ENCODE measurements at places on chromosomes 16 and 17.
A peak's percentile ranks its signal among the peaks of the same experiment; 100 is the strongest.

GRCh38 chr17:83194186-83194561 is 114.8 kb downstream of the METRNL start:
- no peak for DNase-seq

- no peak for DNase-seq
These were observed 236.4 kb downstream of the BCAS3 start for GRCh38 chr17:60914078-60914477.

GRCh38 chr17:56824503-56824902 is 9.2 kb downstream of the C17orf67 start:
- DNase-seq: no peak

DNA sequence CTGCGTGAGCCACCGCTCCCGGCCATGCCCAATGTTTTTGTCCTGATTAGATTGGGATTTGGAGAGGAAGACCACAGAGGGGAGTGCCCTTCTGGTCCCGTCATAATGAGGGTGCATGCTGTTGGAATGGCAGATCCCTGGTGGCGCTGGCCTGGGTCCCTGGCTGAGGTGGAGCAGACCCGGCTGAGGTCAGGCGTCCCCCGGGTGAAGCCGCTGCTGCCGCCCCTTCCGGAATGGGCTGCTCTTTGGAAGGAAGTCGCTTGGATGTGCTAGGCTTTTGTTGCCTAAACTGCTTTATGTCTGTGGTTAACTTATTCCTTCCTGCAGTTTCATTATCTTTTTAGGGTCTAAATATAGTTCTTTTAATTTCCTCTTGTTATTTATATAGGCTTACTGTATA is 120.3 kb upstream of the CHMP6 start:
- no peak for DNase-seq

- DNase-seq: no peak
These were observed 15.1 kb upstream of the CSNK2A2 start for GRCh38 chr16:58212824-58213655.

- DNase-seq: peak; percentile 78
These were observed 218.2 kb upstream of the CHMP6 start for GRCh38 chr17:80773243-80773991.

- DNase-seq: no peak
These were observed 18.3 kb downstream of the POLR3K start for GRCh38 chr16:35011-35677.

DNA sequence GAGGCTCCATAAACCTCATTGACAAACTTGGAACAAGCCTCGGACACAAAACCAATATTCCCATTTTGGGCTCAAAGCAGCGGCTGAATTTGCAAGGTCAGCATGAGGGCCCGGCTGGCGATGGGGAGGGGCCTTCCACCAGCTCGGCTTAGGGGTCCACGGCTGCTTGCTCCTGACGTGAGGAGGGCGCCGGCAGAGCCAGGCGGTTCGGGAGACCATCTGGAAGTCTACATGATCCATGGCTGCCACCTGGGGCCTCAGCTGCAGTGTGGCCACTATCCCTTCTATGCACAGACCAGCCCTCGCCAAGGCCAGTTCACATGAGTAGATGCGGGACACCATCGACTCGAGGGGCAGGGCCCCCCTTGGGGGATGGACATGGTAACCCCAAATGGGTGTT is 39.1 kb downstream of the NDEL1 start:
- DNase-seq: no peak

- DNase-seq: no peak
These were observed 26.1 kb downstream of the GAS7 start for GRCh38 chr17:10172241-10172741.

DNA sequence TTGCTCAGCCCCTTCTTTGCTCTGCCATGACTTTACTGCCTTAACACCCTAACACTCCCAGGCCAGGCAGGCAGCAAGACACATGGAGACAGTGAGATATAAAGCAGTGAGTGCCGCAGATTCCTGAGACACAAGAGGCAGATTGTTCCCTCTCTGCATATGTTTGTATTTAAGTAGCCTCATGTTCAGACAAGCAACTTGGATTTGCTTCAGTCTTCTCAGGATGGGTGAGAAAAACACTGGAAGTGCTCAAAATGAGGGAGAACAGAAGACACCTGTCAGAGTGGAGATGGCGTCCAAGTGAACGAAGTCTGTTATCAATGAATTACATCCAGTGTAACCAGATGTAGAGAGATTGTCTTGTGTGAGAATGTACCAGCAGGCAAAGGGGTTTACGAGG is 86.8 kb downstream of the CES1 start:
- no peak for DNase-seq

DNA sequence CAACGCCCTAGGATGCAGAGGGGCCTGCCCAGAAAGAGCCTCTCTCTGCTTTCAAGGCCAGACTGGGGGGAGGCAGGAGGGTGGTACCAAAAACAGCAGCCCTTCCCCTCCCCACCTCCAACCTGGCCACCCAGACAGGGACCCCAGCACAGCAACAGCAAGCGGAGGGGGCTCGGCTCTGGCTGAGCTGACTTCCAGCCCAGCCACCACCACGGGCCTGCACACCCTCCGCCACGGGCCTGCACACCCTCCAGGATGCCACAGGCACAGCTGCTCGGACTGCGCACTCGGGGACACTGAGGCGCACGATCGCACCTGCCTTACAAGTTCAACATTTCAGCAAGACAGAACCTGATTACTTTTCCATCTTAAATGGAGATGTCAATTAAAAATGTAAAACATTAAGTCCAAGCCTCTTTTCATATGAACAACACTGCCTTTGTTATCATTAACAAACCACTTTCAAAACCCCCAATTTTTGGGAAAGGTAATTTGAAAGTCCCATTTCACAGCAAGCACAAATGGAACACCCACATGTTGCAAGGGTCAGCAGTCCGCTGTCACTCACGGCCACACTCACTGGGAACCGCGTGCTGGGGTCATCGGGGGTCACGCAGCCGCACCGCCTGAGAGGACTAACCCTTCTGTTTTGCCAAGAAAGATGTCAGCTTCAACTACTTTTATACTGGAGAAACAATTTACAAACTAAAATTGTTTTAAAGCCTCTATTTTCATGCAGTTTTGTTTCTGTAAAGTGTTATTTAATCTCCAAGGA is 76.4 kb downstream of the ANKRD11 start:
- no peak for DNase-seq

DNA sequence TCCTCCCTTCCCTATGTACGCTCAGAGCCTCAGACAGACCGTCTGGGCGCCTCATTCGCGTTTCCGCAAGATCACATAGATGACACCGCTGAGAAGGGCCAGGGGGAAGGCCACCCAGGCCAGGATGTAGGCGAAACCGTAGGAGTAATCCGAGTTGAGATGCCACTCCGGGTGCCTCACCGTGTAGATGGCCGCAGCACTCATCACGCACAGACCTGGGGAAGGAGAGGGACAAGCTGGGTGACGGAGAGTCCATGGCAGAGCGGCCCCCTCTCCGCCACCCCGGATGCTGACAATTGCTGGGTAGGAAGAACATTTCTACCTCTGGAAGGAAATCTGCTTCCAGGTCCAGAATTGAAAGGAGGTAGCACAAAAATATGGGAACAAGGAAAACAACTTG is 34.3 kb downstream of the PMP22 start:
- no peak for DNase-seq

GRCh38 chr17:63075969-63076368 is 109.9 kb downstream of the TANC2 start:
- no peak for DNase-seq

- peak; percentile 11 for DNase-seq
These were observed 387.1 kb upstream of the TNRC6C start for GRCh38 chr17:77571155-77571981.

- DNase-seq: no peak
These were observed 41.8 kb downstream of the SCNN1B start for GRCh38 chr16:23343643-23344612.

GRCh38 chr16:27952811-27953210 is 110.7 kb downstream of the GSG1L start:
- DNase-seq: no peak

DNA sequence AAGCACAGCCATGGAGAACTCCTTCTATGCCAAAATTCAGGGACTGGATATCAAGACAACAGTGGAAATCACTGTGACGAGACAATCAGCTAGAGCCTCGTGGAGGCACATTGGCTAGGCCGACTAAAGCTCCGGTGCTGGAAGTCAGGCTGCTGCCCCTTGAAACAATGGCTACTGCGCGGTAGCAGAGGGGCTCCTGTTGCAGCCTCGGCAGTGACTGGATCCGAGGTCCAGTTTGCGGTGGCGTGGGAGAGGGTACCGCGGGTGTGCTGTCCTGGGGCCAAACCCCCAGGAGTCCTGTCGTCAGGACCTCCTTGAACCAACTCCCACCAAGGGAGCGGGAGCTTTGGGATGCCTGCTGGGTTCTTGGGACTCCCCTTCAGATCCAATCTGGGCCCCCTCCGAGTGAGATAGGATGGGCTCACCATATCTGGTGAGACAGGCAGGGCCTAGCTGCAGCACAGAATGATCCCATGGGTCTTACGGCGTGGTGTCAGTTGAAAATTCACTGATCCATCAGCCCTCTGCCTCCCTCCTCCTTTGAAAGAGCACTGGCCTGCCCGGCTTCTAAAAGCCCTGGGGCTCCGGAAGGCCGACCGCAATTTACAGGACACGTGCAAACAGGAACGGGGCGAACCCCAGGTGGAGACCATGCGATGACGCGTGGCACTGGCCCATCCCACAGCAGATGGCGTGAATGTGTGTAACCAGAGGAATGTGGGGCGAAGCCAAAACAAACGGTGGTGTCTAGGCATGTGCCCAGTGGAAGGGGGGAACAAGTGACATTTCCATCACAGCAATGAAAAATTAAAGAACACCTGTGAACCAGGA is 15.8 kb upstream of the KCNJ18 start:
- DNase-seq: no peak

DNA sequence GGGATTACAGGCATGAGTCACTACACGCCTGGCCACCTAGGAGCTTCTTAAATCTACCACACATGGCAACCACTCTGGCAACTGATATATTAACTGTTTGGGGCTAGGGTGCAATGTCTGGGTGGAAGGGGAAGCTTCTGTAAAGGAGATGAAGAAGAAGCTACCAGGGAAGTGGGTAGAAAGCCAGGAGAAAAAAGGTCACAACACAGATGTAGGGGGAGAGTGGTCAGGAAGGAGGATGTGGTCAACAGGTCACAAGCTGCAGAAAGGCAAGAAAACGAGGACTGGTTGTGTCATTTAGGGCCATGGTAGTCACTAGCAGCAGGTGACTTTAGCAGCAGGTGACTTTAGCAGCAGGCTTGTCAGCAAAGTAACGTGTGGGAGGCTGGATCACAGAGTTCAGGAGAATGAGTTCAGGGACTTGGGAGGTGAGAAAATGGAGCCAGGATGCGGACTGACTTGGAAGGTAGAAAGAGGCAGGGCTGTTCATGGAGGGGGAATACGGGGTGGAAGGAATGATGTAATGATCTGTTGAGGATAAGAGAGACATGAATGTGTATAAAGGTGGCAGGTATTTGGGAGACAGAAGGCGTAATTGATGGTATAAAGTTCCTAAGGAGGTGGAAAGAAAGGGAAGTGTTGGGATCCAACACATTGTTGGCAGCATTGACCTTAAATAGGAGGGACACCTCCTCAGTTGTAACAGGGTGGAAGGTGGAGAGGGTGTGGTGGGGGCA is 16.3 kb upstream of the WFIKKN2 start:
- DNase-seq: no peak

- DNase-seq: no peak
These were observed 23.3 kb upstream of the GINS2 start for GRCh38 chr16:85711982-85712587.

GRCh38 chr17:48546924-48547807 is 2.3 kb upstream of the HOXB2 start:
- no peak for DNase-seq

- no peak for DNase-seq
These were observed at the start of gene CYGB for GRCh38 chr17:76537578-76538280. Gene CYGB (minus strand): TSS chr17:76537709. CDS start chr17:76537542, 167 bp downstream.

- DNase-seq: no peak
These were observed 31.3 kb downstream of the WIPI1 start for GRCh38 chr17:68425979-68426378.

DNA sequence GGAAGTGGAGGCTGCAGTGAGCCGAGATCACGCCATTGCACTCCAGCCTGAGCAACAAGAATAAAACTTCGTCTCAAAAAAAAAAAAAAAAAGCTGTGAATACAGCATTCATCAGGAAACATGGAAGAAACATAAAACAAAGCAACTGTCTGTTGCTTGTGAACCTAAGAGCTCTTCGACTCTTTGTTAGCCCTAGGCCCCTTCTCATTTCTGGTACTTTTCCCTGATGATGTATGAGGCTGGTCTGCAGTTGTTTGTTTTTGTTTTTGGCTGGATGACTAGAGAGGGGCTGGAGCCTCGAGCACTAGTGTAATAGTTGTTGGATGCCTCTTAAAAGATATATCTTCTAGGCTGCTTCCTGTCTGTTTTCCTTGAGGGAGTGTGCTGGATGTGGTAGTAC is 113.5 kb downstream of the MAP2K6 start:
- no peak for DNase-seq

GRCh38 chr16:76343769-76344168 is 66.6 kb downstream of the CNTNAP4 start:
- DNase-seq: no peak
